ENCODE measurements at places on chromosomes 6 and 20.

DNA sequence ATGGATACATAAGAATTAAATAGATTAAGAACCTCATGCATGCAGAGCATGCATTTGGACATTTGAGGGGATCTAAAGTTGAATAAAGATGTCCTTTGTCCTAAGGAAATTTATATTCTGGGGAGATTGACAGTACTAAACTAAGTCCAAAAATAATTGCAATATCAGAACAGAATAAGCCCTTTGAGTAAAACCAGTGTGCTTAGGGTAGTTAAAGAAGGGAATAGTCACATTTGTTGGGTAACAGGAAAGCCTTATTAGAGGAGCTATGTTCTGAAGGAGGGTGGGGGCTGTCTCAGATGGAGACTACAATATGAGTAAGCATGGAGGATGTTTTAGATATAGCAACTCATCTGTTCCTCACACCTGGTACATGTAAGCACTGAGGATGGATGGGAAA lies 35.8 kb downstream of the CDC5L start:
- no peak for DNase-seq

- DNase-seq = no peak
These were observed 627.9 kb downstream of the PRKN start for GRCh38 chr6:162099685-162100084.

DNA sequence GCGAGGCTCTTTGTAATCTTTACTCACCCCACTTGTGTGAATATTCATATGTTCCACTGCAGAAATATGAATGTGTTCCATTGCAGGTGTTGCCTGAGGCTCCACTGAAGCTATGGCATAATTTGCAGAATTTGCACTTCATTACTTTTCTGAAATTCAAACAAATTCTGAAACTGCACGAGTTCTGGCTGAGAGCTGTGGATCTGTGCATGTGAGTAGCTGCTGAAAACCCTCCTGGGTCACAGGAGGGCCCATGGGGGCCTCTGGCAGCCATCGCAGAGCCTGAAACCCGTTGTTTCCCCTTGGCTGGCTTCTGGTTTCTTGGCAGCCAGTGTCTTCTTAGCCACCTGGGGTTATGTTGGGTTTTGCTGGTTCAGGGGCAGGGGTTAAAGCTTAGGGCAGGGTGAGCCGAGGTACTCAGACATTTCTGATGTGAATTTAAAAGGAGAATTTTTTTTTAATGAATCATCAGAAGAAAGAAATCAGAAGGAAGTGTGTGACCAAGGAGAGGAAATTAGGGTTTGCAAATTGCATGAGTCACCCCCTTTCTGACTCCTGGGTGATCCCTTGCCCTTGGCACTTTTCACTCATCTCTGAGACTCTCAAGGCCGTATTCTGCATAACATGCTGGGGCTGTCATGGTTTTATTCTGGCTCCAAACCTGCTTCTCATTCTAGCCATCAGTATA lies 40.6 kb downstream of the TOX2 start:
- DNase-seq = no peak

- peak; percentile 4 for DNase-seq
These were observed 17.6 kb downstream of the GCLC start for GRCh38 chr6:53527249-53527765.

GRCh38 chr20:13094976-13095375 lies 86.2 kb downstream of the SPTLC3 start:
- no peak for DNase-seq

- peak; percentile 73 for DNase-seq
These were observed 50.0 kb upstream of the SCGN start for GRCh38 chr6:25601800-25602673.

GRCh38 chr20:1993986-1994385 lies at the start of gene PDYN:
Gene PDYN (minus strand): TSS chr20:1994058. CDS start chr20:1983084, 10,974 bp downstream.
- DNase-seq = no peak

GRCh38 chr6:168703990-168704389 lies 263.0 kb downstream of the SMOC2 start:
- no peak for DNase-seq

GRCh38 chr20:38191654-38192053 lies 26.6 kb upstream of the TGM2 start:
- DNase-seq = no peak

DNA sequence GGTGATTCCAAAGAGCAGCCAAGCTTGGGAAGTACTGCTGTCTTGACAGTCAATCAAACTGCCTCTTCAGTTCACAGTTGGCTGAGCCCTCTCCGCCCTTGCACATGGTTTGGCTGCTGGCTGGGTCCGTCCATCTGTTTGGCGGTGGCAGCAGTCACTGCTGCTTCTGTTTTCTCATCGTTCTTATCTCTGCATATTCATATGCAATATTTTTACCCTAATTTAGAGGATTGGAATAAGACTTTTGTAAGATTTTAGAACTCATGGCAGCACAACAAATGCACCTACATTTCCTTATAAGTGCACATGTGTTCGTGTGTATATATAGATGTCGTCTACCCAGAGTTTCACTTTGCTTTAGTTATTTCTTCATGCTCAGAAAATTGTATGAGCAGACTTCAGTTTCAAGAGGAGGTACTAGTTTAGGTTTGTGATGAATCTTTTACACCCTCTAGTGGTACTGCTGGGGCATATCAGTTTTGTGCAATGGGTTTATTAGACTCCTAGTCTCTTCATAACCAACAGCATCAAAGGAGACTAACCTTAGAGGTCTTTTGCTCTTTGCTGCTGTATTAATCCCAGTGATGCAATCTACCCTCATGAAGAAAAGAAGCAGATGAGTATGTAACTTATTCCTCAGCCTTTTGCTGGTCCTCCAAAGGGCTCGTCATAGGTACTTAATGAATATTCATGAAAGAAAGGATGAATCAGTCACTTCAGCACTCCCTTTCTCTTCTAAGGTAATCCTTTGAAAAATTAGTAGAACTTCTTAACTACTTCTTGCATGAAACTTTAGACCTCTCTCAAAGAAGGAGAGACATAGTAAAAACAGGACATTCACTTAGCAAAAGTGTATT lies 44.3 kb downstream of the KHDC1L start:
- DNase-seq = peak; percentile 61

- DNase-seq = no peak
These were observed 192.6 kb upstream of the CITED2 start for GRCh38 chr6:139567095-139567494.

DNA sequence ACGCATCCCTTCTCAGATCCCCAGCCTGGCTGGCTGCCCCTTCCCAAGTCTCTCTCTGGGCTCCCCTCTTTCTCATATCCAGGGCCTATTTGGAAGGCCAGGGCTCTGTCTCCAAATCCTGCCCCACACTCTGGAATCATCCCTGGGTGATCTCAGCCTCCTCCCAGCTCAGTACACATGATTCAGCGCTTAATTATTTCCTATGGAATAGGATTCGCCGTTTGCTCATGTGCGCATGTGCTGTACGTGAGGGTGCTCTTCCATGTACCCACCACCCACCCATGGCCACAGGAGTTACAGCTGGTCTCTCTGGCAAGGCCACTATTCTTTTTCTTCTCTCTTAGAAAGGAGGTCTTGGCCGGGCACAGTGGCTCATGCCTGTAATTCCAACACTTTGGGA lies 81.7 kb upstream of the FOXP4 start:
- no peak for DNase-seq

GRCh38 chr6:137722749-137723272 lies 144.2 kb upstream of the TNFAIP3 start:
- no peak for DNase-seq

GRCh38 chr6:52176550-52176949 lies 9.6 kb upstream of the IL17A start:
- DNase-seq = no peak

- peak; percentile 98 for DNase-seq
These were observed 45.2 kb downstream of the UTRN start for GRCh38 chr6:144330017-144330987.

GRCh38 chr6:149366267-149366921 lies 33.7 kb upstream of the SUMO4 start:
- no peak for DNase-seq

- DNase-seq = no peak
These were observed 74.6 kb upstream of the TAB2 start for GRCh38 chr6:149242883-149243282.

DNA sequence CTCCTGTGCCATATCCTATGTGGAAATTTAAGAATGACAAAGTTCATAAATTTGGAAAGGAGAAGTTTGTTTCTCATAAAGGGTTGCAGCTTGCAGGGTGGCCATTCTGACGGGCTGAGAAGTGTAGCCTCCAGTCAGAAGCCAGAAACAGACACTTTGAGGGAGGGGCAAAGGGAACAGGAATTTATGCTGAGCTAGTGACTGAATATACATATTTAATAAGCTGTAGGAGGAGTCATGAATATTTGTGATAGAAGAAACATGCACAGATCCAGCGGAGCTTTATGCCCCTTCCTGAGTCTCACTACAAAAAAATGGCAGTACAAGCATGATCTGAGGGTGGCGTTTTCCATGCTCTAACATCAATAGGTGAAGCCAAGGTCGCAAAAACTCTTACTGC lies 798.3 kb downstream of the KIF16B start:
- no peak for DNase-seq

GRCh38 chr20:51100617-51101016 lies 77.7 kb upstream of the KCNG1 start:
- no peak for DNase-seq

DNA sequence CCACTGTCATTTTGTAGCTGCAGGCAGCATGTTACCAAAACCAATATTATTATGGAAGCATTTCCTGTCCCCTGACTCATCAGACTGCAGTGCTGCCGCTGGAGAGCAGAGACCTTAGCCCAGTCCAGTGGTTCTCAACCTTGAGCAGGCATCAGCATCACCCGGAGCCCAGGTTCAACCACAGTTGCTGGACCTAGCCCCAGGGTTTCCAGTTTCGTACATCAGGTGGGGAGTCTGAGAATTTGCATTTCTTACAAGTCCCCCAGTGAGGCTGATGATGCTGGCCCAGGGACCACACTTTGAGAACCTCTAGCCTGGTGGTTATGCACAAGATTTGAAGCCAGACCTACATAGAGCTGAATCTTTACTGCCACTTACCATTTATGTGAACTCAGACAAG lies 47.3 kb downstream of the LY86 start:
- no peak for DNase-seq

DNA sequence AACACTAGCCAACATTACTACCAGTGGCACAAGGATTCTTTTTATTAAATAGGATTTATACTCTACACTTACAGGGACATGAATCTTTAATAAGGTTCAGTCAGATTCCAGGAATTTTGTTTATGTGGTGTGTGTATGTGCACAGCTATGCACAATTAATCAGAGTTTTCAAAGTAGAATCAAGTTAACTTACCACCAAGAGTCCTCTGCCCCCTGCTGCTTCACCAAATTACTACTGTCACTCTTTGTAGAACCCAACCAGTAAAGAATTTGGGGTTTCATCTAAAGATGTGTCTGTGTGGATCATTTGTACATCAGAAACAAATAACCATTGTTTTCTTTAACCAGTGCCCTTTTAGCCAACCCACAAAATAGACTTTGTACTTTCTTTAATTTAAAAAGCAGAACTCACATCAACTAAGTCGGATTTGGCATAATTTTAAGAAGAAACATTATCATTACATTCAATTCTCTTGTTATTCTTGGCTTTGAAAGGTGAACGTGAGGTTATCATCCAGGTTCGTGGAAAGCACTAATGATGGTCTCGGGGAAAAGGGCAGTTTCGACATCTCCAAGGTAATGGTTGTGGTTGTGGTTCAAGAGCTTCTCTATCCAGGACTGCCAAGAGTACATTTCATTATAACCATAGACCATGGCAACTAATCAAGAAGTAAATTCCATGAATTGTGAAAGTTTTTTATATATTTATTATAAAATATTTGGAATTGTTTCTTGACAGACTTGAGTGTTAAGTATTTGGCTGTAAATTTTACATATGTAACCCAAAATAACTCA lies 514.3 kb upstream of the ID4 start:
- no peak for DNase-seq

DNA sequence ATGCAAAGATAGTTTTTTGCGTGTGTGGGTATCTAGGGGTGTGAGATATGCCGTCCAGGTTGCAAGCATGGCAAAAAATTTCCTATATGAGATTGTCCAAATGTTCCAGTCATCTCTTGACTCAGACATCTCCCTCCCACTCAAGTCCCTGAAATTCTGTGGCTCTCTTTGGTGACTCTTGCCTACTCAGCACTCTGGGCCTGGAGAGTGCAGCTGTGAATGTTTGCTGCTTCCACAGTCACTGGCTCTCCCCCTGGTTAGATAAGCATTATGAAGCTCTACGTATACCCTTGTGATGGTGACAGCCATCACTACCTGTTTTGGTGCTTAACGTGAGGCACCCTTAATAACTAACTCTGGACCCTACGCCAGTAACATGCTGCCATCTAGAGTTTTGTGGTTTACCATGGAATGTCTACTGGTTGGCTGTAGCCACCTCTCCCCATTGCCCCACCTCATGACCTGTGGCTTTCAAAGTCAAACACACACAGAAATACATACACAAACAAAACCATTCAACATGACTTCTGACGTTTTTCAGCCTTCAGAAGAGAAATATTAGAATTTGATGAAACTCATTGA lies 621.9 kb upstream of the CITED2 start:
- DNase-seq = peak; percentile 62

DNA sequence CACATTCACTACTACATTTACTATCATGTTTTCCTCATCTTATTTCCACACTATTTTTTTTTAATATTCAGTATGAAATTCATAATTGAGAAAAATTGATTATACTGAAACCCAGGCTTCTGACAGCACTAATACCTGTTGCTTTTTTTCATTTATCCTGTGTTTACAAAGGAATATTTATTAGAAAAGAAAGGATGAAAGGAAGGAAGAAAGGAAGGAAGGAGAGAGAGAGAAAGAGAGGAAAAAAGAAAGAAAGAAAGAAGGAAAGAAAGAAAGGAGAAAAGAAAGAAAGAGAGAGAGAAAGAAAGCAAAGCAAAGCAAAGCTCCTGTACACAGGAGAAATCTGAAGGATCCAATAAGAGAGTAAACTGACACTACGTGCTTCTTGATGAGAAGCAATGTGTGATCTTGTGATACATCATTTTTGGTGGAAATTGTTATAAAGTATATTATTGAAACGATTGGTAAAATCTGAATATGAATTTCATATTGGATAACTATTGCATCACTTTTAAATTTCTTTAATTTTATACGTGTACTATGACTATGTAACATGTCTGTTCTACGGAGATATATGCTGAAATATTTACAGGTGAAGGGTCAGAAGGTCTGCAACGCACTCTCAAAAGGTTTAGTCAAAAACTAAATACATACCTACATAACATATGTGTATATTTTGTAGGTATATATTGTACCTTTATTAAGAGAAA lies 43.9 kb downstream of the DEFB114 start:
- no peak for DNase-seq

DNA sequence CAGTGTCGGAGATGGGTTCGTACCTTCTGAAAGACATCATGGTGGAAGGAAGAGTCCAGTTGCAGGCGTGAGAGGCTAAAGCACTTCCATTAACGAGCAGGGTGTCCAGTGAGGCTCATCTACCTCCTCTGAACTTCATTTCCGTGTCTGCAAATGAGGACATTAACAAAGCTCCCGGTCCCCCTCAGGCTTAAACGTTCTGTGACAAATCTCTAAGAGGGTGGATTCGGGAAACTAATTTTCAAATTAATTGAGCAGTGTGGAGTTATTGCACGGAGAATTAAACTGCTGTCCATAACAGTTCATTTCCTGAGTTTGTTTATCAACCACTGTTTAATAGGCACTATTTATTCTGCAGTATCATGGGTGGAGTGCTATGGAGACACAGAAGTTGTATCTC lies 68.2 kb downstream of the TRMT6 start:
- no peak for DNase-seq

Data from GM23338 (cell line).